ENCODE measurements at places on chromosomes 1 and 21.
A peak's percentile ranks its signal among the peaks of the same experiment; 100 is the strongest.

GRCh38 chr1:48644190-48644900 lies 132.3 kb downstream of the BEND5 start:
- DNase-seq: no peak

GRCh38 chr1:182404781-182405180 lies 4.3 kb upstream of the TEDDM1 start:
- no peak for DNase-seq

GRCh38 chr1:244286341-244286740 lies 165.4 kb downstream of the ADSS2 start:
- no peak for DNase-seq

DNA sequence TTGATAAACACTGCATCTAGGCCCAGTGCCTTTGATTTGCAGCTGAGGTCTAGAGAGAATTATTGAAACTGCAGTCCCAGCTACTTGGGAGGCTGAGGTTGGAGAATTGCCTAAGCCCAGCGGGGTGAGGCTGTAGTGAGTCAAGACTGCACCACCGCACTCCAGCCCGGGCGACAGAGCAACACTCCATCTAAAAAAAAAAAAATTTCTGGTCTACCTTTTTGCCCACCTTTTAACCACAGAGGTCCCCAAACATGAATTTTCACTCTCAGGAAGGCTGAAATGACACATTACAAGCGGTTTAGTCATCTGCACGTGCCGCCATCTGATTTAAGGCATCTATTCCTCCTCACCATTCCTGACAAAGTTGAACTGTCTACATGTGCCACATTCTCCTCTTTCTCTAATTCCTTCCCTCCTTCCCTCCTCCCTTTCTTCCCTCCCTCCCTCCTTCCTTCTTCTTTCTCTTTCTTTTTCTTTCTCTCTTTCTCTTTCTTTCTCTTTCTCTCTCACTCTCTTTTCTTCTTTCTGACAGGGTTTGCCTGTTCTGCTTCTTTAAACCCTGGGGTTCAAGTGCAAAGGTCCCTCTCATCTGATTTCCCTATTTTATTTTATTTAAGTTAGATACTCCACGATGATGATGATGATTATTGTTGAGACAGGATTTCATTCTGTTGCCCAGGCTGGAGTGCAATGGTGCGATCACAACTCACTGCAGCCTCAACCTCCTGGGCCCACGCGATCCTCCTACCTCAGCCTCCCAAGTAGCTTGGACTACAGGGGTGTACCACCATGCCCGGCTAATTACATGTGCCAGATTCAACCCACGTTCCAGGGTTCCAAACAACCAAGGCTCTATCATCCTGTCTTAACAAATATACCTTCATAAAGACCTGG lies 3.0 kb upstream of the SOD1 start:
- DNase-seq: no peak

GRCh38 chr1:207868774-207869721 lies 41.9 kb downstream of the CD34 start:
- DNase-seq: peak; percentile 76

DNA sequence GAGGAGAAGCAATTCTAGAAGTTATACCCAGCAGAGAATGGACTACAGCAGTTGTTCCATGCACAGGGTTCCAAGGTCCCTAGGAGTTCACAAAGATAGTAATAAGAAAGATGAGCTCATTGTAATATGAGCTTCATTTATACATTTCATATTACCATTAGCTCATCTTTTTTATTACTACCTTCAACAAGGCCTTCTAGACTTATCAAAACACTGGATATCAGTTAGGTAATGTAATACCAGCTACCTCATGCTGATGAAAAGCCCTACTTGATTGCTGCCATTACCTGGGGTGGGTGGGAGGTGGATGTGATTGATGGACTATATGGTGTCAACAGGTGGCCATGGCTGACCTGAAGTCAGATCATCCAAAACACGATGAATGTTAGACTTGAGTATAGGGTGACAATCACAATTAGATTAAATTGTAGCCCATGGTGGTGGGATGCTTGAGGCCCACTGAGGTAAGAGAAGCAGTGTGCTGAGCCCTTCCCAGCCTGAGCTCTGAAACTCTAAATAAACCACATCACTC lies 34.1 kb downstream of the SPATA46 start:
- no peak for DNase-seq

- DNase-seq: no peak
Observed at GRCh38 chr21:45320261-45321025, 32.7 kb upstream of the POFUT2 start.

DNA sequence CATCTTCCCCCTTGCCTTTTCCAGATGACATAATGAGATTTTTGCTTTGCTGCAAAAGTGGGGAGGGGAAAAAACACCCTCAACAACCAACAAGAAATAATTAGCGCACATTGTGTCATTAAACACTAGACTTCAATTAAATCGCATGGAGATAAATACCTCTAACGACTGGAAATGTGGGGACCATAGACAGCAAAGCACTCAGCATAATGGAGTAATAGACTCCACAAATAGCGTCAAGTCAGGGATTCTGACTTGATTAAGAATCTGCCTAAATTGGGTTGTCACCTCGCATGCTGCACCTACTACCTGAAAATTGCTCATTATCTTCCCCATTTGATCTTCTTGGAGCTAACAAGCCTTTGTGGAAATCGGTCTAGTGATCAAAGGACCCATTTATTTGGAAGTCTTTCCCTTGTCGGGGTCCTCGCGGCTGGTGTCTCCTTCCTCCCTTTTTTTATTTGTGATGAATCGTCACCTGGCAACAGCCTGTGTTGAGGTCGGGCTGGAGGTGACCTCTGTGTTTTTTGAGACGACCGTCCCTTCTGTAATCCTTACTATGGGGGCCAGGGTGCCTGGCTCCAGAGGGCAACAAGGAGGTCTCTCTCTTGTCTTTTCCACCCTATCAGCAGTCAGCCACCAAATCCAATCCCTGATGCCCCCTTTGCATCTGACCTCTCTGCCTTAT lies 75.3 kb upstream of the IGSF21 start:
- no peak for DNase-seq

DNA sequence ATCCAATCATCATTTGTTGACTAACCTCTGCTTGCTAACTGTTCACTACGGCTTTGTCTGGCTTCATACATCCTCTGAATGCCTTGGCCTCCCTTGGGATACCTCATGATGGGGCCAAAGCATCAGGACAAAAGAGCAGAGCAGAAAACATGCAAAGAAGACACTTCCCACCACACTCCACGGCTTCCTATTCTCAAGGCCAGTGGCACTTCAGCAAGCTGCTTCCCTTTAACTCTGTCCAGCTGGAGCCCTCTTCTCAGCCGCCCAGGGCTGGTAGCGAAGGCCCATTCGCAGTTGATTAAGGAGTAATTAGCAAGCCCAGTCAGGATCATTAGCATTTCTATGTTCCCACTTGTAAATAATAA lies 224.3 kb upstream of the FGGY start:
- DNase-seq: peak; percentile 42

DNA sequence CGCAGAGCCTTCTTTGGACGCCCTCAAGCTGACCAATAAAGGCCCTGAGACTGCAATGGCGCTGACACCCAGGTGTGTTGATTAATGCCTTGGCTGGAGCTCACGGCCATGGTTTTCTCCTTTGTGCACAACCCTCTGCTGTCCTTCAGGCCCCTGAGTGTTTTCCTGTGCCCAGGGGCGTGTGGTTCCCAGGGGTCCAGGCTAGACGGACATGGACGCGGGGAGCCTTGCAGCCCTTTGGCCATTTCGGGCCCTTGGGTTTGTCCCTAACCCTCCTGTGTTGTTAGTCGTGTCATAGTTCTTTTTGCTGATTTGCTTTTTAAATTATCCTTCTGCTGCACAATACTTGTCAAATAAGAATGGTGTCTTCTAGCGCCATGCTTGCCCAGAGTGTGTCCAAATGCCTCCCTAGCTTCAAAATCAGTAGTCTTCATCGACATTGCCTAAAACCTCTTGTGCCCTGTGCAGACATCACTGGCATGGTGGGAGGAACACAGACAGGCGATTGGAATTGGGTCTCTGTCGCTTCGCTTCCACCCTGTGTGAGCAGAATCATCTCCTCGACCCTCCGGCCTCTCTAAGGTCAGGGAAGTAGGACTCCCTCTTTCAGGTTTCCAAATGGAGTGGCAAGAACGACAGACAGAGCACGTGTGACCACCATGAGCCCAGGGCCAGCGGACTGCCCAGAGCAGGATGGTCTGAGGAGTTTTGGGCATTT lies 1.9 kb downstream of the KRTAP10-4 start:
- no peak for DNase-seq

DNA sequence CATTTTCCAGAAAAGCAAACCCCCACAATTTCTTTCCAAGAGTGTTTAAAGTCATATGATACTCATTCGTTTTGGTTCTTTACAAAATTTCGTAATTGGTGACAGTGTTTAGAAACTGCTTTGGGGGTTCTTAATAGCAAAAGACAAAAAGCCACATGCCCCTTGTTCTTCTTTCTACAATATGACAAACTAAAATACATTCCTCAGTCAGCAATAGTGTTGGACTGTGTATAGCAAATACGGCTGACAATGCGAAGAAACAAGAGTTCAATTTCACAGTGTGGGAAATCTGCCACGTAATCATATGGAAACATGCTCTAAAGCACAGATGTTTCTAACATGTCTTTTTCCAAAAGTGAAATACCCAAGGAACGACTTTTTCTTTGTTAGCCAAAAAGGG lies 7.6 kb upstream of the IFNAR1 start:
- peak; percentile 21 for DNase-seq

DNA sequence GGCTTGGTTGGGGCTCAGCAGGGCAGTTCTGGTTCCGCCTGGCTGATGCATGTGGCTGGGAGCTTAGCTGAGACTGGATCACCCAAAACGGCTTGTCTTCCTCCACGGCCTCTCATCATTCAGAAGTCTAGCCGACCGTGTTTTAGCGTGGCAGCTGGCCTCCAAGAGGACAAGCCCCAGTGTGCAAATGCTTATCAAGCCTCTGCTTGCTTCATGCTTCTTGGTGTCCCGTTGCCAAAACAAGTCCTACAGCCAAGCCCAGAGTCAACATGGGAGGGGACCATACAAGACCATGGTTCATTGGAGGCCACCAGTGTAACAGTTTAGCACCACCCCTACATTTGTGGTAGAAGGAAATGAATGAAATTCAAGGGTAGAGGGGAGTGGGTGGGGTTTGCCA lies 10.5 kb upstream of the KDF1 start:
- no peak for DNase-seq

Data from fibroblast of skin of scalp (primary cell).